SK-N-MC (cell line): ENCODE measurements at places on chromosomes 7 and 10.

- no peak for DNase-seq
Measured at GRCh38 chr10:29840516-29841276, 205.9 kb upstream of the SVIL start.

DNA sequence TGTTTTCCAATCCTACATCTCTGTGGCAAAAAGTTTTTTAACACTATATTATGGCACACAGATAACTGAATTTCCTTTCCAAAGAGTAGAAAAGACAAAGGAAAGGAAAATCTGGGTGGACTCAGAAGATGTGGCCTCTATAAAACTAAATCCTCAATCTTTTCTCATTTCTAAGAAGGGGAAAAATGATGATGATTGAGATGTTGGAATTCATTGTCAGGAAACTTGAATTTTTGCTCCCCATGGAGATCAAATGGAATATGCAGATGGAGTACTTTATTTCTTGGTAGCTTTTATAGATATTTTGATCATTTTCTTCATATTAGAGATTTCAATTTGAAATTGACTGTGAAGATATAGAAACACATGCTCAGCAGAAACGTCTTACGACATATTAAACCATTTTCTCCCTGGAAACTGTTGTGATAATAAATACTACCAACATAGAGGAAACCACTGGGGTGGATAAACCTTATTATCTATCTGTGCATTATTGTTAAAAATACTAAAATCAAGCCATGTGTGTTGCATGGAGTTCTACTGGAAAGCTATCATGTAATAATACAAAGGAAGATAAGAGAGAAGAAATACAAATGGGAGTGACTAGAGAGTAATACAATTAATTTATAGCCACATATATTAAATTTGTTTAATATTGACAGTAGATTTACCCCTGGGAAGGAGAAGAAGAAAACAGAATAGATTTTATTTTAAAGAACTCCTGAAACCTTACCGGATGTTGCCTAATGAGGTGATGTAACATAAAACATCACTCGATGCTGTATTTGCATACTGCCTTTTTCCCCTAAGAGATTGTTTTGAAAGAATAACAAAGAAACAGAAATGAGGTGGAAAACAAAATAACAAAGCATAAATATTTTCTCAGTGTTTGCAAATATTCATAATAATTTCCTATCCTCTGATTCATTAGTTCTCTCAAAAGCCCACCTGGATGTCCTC, 931.2 kb upstream of the C7orf33 start:
- no peak for DNase-seq

GRCh38 chr7:150371131-150371995, 2.7 kb downstream of the REPIN1 start:
- no peak for DNase-seq

- no peak for DNase-seq
Measured at GRCh38 chr7:148967602-148968001, 60.7 kb downstream of the PDIA4 start.
